ENCODE measurements at places on chromosomes 7 and 10.
A peak's percentile ranks its signal among the peaks of the same experiment; 100 is the strongest.

- DNase-seq: no peak
Observed at GRCh38 chr10:78706726-78707540, 361.8 kb upstream of the ZMIZ1 start.

DNA sequence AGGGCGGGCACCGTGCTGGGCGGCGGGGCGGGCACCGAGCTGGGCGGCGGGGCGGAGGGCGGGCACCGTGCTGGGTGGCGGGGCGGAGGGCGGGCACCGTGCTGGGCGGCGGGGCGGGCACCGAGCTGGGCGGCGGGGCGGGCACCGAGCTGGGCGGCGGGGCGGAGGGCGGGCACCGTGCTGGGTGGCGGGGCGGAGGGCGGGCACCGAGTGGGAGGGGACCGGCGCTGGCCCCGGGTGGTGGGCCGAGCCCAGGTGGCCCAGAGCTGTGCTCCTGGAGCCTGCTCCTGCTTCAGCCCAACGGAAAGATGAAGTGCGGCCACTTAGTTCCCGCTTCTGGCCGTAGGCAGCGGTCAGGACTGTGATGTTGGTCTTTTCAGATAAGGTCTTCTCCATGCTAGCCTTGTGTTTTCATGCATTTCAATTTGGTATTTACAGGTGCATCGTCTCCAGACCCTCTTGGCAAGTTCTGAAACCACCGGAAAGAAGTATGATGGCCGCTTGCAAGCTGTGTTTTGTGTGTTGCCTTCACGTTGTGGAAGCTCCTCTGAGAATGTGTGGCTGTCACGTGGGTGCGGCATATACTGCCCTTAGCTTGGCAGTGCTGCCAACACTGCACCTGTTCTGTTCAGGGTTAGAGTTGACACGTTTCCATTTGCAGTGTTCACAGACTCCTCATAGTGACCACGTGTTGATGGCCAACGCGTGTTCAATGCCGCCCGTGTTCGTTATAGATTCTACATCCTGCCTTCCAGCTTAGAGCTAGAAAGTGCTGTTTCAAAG, 25.2 kb downstream of the IQCE start:
- no peak for DNase-seq

DNA sequence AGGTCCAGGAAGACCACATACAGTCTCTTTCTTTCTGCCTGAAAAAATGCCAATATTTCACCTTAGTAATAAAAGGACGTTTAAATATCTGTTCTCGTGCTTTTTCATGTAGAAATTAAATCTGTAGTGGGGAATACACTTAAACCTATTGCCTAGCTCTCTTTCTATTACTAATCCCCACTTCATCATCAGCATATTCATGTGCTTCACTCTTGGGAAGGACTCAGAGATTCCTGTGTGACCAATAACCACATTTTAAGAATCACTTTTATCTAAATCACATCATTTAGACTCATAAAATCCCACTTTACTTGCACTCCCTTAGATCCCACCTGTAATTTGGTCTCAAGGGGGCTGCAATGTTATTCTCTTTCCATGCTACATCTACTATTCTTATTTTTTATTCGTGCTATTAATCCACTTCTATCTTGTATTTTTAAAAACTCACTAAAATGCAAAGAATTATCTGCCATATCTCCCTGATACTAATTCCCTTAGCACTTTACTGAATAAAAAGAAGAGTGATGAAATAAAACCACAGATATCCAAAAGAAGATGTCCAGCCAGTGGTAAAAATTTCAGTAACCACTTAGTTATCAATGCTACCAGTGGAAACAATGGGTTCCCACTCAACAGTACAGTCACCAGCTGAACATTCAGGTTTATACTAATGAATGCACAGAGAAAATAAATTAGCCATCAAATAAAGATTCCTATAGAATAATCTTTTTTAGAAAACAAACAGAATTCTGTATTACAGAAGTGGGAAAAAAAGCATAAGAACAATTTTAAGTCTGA, 102.1 kb downstream of the PPP1R17 start:
- no peak for DNase-seq

GRCh38 chr10:21526860-21527597, 1.5 kb upstream of the SKIDA1 start:
- DNase-seq: no peak

GRCh38 chr7:64574540-64575099, 11.7 kb upstream of the ZNF680 start:
- DNase-seq: no peak

- no peak for DNase-seq
Observed at GRCh38 chr7:71776726-71777125, 635.4 kb downstream of the CALN1 start.

- DNase-seq: no peak
Observed at GRCh38 chr10:121450247-121450646, 148.0 kb downstream of the FGFR2 start.

DNA sequence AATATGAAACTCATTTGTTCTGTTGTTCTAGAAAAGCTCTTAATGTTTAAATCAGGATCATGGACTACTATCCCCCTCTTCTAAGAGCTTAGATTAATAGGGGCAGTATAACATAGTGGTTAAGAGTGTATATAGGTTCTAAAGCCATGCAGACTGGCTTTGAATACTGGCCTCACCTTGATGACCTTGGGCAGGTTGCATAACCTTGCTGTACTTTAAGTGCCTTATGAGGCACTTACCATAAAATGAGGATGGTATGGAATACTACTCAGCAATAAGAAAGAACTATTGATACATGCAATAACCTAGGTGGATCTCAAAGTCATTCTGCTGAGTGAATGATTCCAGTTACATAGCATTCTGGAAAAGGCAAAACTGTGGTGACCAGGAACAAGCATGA, 53.6 kb downstream of the GBF1 start:
- DNase-seq: no peak

- DNase-seq: no peak
Observed at GRCh38 chr7:132977234-132977633, 104.7 kb downstream of the CHCHD3 start.

GRCh38 chr10:8659982-8660381, 605.5 kb downstream of the GATA3 start:
- DNase-seq: no peak

DNA sequence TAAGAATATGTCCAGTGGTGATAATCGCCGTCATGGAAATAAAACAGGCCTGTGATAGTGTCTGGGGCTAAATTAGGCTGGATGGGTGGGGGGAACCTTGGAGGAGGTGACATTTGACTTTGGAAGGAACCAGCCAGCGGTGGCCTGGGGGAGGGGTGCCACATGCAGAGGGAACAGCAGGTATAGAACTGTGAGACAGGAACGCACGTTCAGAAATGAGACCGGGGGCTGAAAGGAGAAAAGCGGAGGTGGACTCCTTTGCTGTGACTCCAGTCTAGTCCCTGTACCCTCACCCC, 2.6 kb upstream of the CYP26A1 start:
- DNase-seq: no peak

GRCh38 chr10:99393036-99393435, 37.4 kb downstream of the GOT1 start:
- no peak for DNase-seq

GRCh38 chr7:54955296-54955695, 63.5 kb upstream of the EGFR start:
- DNase-seq: no peak

GRCh38 chr10:129156406-129156805, 310.6 kb upstream of the MGMT start:
- no peak for DNase-seq

DNA sequence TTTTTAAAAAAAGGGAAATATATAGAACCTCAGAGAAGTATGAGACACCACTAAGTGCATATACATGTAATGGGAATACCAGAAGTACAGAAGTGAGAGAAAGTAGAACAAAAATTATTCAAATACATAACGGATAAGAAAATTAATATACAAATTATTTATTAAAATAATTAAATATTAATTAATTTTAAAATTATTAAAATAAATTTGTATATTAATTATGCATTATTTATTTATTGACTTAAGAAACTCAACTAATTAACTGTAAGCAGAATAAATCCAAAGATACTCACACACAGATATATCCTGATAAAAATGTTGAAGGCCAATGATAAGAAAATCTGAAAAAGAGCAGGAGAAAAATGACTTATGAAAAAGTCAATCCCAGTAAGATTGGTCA, 1333.5 kb upstream of the CELF2 start:
- DNase-seq: no peak

DNA sequence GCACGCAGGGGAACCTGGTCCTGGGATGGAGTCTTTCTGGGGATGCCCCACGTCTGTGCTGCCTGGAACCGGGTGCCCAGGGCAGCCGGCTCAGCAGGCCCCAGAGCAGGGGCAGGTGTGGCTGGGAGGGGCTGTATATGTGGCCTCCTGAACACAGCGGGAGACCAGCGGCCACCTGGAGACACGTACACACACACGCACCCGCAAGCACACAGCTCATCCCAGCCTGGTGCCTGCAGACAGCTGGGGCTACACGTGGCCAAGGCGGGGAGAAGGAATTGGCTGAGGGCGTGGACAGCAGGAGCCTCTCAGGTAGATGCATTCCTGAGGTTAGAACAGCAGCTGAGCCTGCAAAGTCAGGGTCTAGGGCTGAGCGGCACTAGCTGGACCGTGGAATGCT, 14.0 kb downstream of the ADAM8 start:
- no peak for DNase-seq

- peak; percentile 18 for DNase-seq
Observed at GRCh38 chr7:48084727-48085432, 4.2 kb upstream of the UPP1 start.

DNA sequence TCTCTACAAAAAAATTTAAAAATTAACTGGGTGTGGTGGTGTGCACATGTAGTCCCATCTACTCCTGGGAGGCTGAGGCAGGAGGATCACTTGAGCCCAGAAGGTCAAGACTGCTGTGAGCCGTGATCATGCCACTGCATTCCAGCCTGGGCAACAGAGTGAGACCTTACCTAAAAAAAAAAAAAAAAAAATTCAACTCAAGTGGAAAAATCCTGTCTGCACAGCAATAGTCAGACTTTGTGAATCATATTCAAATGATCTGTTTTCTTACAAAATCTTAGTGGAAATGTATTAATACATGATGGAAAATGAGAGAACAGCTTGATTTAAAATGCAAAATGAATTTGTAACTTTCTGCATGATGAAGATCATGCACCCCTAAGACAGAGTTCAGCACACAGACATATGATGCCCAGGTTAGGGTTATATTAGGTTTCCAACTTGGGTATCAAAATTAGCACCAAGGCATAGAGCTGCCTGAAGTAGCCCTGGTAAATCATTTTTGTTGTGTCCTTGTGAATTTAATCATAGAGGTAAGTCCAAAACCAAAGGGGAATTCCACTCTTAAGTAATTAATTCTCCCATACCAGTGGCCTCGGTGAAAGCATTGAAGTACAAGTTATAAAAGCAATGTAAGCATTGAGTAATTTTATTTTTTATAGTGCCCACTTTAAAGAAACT, 93.8 kb downstream of the ADD3 start:
- no peak for DNase-seq

- DNase-seq: no peak
Observed at GRCh38 chr10:22314852-22315251, 1.3 kb upstream of the COMMD3 start.

GRCh38 chr10:77553966-77554365, 83.6 kb downstream of the KCNMA1 start:
- DNase-seq: no peak

DNA sequence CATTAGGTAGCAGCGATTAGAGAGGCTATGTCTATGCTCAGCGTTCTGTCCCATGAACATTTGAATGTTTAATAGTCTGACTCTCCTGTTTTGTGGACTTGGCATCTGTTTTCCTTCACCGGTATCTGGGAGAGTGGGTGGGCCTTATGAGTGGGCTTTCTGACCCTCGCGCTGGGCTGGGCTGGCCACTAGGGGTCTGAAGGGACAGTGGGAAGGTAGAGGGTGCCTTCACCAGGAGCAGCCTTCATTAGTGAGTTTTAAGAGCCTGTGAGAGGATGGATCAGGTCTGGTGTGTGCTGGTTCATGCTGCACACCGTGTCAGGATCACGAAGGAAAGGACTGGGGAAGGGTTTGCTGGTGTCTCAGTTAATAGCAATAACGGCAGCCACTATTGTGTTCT, 33.4 kb downstream of the DCLRE1A start:
- no peak for DNase-seq

DNA sequence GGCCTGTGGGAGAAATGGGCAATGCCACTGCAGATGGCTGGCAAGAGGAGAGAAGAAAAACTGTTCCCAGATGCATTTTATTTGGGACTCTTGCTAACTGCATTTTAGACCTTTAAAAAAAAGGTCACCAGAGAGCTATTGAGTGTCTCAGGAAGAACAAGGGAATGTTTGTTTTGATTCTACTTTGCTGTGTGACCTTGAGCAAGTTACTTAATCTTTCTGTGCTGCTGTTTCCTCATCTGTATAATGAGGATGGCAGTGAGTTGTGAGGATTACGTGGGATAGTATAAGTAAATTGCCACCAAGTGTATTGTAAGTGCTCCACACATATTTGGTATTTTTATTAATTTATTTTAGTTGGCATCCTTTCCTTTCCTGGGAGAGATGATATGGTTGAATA, 142.0 kb upstream of the AGK start:
- no peak for DNase-seq

GRCh38 chr7:136957391-136957790, 88.9 kb downstream of the CHRM2 start:
- no peak for DNase-seq

GRCh38 chr10:49742683-49743463, 19.2 kb downstream of the OGDHL start:
- DNase-seq: no peak

- DNase-seq: no peak
Observed at GRCh38 chr7:130231792-130232191, 24.1 kb downstream of the SSMEM1 start.

- DNase-seq: no peak
Observed at GRCh38 chr10:43137717-43138020, 576 bp upstream of the CSGALNACT2 start.

DNA sequence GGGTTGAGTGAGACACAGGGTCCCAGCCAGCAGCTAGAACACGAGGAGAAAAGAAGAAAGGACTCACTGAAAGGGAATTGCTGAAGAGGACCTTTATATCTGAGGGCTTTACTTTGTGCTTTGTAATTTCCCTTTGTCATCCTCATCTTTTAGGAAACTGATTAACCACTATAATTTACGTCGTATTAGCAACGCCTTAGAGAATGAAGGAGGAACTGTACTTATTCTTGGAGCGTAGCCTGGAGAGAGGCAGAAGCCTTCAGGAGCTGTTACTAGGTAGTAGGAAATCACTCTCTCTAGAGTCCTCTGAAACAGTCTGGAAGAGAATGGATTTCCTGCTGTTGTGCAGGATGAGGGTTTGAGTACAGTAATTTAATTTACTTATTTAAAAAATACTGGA, 101.0 kb upstream of the STEAP1B start:
- DNase-seq: no peak

- peak; percentile 23 for DNase-seq
Observed at GRCh38 chr10:110356628-110357245, 52.0 kb upstream of the SMNDC1 start.

DNA sequence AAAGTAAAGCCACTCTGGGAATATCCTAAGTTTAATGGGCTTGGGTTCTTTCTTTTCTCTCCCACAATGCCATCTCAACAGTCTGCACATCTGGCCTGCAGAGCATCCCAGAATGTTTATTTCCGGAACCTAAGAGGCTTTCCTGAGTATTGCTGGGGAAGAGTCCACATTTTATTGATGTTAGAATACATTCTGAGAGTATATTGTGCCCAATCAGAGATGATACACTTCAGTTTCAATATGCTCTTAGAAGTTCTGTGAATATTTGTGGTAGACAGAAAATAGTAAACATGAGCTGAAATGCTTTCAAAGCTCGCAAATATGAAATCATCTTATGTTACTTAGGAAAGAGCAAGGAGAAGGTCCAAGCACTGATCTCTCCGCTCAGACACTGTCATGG, 200.6 kb downstream of the TWIST1 start:
- DNase-seq: no peak

GRCh38 chr10:2556883-2557282, 510.5 kb upstream of the PFKP start:
- DNase-seq: no peak

- no peak for DNase-seq
Observed at GRCh38 chr10:70122742-70123141, 9.9 kb downstream of the AIFM2 start.
